Neural progenitor cell (in vitro differentiated cells): ENCODE measurements at places on chromosomes 6 and 20. TPM values are rescaled to one million over a fixed set of nuclear protein-coding genes. Genes with fewer than 3 reads are reported as not detected.

Gene CCN5
- not detected in 2 replicates for total RNA-seq

Gene PRPH2
- 0.06 TPM in 1 of 2 replicates, not detected in the other for total RNA-seq

Gene SH3BGRL2
- total RNA-seq = 30.7 and 47.0 TPM in 2 replicates

GRCh38 chr20:3045042-3045815 lies 623 bp upstream of the MRPS26 start:
- no peak for DNase-seq
- peaks cover 3% of the 10 kb centered on the region for H3K4me1 ChIP-seq
- H3K4me3 ChIP-seq = peak overlapping the region; percentile 85
- H3K27me3 ChIP-seq = no peaks in the 10 kb centered on the region
- H3K27ac ChIP-seq = no peak overlapping the region

- no peak for DNase-seq
- H3K4me3 ChIP-seq = peak overlapping the region; percentile 97
- H3K27me3 ChIP-seq = no peaks in the 10 kb centered on the region
- peaks cover 8% of the 10 kb centered on the region for H3K4me1 ChIP-seq
Measured at GRCh38 chr6:104860221-104860620, 502 bp upstream of the HACE1 start.
